ENCODE measurements at places on chromosomes 2 and 18. TPM values are rescaled to one million over a fixed set of nuclear protein-coding genes. Genes with fewer than 3 reads are reported as not detected.
A peak's percentile ranks its signal among the peaks of the same experiment; 100 is the strongest.

DNA sequence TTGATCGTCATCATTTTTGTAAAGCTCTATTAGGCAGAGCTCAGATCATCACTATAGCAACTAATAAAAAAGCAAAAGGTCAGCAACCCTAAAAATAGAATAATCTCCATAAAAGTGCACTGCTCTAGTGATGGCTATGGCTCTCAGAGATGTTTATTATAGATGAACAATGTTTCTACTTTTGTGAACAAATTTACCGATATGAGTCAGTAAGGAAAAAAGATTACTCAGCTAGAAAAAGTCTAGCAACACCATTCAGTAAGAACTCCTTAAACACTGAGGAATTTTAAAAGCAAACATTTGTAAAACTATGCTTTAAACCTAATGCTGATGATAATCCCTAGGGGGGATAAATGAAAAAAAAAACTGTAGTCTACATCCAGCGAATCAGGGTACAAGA, 69.6 kb downstream of the ACVR1C start:
- H3K27ac ChIP-seq: no peak overlapping the region
- no peak overlapping the region for H3K4me3 ChIP-seq
- H3K4me1 ChIP-seq: no peaks in the 10 kb centered on the region
- H3K27me3 ChIP-seq: no peaks in the 10 kb centered on the region
- DNase-seq: no peak

- H3K36me3 ChIP-seq: no peaks in the 10 kb centered on the region
- H3K27me3 ChIP-seq: no peaks in the 10 kb centered on the region
- no peaks in the 10 kb centered on the region for H3K4me1 ChIP-seq
- H3K27ac ChIP-seq: no peak overlapping the region
- no peak for DNase-seq
Measured at GRCh38 chr2:128424406-128425171, 105.9 kb upstream of the HS6ST1 start.

DNA sequence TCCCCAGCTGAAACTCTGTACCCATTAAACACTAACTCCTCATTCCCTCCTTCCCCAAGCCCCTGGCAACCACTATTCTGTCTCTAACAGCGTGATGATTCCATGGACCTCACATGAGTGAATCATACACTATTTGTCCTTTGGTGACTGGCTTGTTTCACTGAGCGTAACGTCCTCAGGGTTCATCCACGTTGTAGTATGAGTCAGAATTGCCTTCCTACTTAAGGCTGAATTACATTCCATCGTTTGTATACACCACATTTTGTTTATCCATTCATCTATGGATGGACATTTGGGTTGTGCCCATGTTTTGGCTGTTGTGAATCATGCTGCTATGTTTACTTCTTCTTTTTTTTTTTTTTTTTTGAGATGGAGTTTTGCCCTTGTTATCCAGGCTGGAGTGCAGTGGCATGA, 19.6 kb upstream of the CABLES1 start:
- no peak for DNase-seq
- no peak overlapping the region for H3K4me3 ChIP-seq
- no peaks in the 10 kb centered on the region for H3K36me3 ChIP-seq

GRCh38 chr2:196170606-196171247, 651 bp downstream of the STK17B start:
- H3K4me1 ChIP-seq: peaks cover 32% of the 10 kb centered on the region
- DNase-seq: no peak
- no peaks in the 10 kb centered on the region for H3K27me3 ChIP-seq
- no peaks in the 10 kb centered on the region for H3K36me3 ChIP-seq
- H3K27ac ChIP-seq: peak overlapping the region; percentile 87

PLEKHB2 gene
- total RNA-seq: 46.7 TPM

GRCh38 chr2:174577967-174578589, 19.5 kb downstream of the WIPF1 start:
- DNase-seq: no peak
- no peak overlapping the region for H3K4me3 ChIP-seq
- H3K36me3 ChIP-seq: peaks cover 14% of the 10 kb centered on the region
- H3K27ac ChIP-seq: no peak overlapping the region
- H3K4me1 ChIP-seq: peaks cover 26% of the 10 kb centered on the region

DYNAP gene
- not detected for total RNA-seq

DNA sequence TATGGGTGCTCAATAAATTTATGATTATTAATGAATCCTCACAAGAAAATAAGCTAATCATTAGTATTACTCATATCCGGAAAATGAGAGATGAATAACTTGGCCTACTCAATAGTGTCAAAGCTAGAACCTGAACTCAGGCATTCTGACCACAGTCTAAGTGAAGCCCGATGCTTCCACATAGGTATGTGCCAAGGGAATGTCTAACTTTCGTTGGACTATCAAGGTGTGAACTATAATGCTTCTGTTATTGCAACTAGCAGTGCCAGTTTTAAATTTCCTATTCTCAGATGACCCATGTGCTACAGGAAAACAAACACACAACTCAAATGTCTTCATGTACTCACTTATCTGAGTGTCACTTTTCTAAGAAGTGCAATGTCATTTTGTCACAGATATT, 1.8 kb downstream of the BARD1 start:
- no peak for DNase-seq
- peak overlapping the region; percentile 76 for H3K4me3 ChIP-seq
- peak overlapping the region; percentile 93 for H3K27ac ChIP-seq
- no peaks in the 10 kb centered on the region for H3K27me3 ChIP-seq
- H3K36me3 ChIP-seq: no peaks in the 10 kb centered on the region
- H3K4me1 ChIP-seq: peaks cover 5% of the 10 kb centered on the region

- H3K36me3 ChIP-seq: no peaks in the 10 kb centered on the region
- no peak overlapping the region for H3K27ac ChIP-seq
- no peak for DNase-seq
- no peak overlapping the region for H3K4me3 ChIP-seq
- no peaks in the 10 kb centered on the region for H3K4me1 ChIP-seq
Measured at GRCh38 chr2:7356909-7357584, 439.8 kb downstream of the RNF144A start.

DNA sequence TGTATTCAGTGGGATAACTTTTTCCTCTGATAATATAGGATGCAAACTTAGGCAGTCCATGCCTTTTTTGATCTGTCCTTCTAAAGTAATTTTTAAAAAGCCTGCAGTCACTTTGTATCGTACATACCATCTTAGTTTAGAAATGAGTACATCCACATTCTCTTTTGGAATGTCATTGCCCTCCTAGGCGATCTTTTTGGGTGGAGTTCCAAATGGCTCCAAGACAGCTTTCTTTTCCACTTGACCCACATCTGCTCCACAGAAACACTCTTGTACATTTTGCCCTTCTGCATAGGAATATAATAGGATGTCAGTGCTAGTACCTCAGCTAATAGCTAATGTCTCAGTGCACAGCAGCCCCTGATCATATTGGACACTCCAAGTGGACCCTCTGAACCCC, 21.8 kb upstream of the HTR2B start:
- no peaks in the 10 kb centered on the region for H3K27me3 ChIP-seq
- H3K4me3 ChIP-seq: no peak overlapping the region
- DNase-seq: no peak
- H3K4me1 ChIP-seq: peaks cover 8% of the 10 kb centered on the region
- no peaks in the 10 kb centered on the region for H3K36me3 ChIP-seq
- H3K27ac ChIP-seq: no peak overlapping the region

GRCh38 chr2:48397281-48397680, 132.7 kb upstream of the STON1 start:
- no peak overlapping the region for H3K4me3 ChIP-seq
- DNase-seq: no peak
- no peaks in the 10 kb centered on the region for H3K4me1 ChIP-seq
- no peaks in the 10 kb centered on the region for H3K27me3 ChIP-seq

ANKRD30BL gene
- 1.2 TPM for total RNA-seq

DNA sequence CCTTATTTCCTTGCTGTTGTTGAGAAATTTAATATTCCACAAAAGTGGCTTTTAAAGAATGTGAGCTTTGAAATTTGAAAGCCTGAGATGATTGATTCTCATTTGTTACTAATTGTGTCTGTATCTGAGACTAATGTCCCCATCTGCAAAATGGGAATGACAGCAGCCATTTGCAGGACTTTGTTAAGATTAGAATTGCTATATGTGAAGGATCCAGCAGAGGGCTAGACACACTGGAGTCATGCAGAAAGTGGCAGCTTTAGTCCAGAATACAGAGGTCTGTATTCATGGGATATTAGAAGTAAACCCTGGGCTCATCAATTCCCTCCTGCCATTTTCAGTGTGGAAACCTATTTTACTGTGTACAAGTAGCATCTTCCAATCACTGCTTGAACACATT, 296.5 kb upstream of the GYPC start:
- no peak overlapping the region for H3K4me3 ChIP-seq
- H3K27me3 ChIP-seq: no peaks in the 10 kb centered on the region
- H3K4me1 ChIP-seq: no peaks in the 10 kb centered on the region
- no peak overlapping the region for H3K27ac ChIP-seq
- no peak for DNase-seq
- H3K36me3 ChIP-seq: no peaks in the 10 kb centered on the region

- H3K4me1 ChIP-seq: peaks cover 43% of the 10 kb centered on the region
- peak; percentile 74 for DNase-seq
- peak overlapping the region; percentile 47 for H3K27ac ChIP-seq
- no peaks in the 10 kb centered on the region for H3K36me3 ChIP-seq
Measured at GRCh38 chr2:45962177-45962921, 310.9 kb downstream of the PRKCE start.

DNA sequence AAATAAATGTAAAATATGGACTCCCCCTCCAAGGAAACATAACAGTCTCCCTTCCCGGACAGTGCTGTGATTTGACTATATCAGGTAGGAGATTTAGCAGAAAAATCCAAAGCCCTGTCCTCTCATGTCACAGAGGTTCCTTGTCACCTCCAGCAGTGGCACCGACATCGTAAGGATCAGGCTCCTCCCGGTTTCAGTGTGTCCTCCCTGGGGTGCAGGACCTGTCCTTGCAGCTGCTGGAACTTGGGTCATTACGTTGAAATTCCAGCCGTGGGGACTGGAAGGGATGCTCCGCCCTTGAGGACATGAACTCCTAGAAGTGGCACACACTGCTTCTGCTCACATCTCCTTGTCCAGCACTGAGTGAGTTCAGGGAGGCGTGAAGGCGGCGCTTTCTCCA, 101.1 kb upstream of the ODC1 start:
- DNase-seq: no peak
- H3K27ac ChIP-seq: no peak overlapping the region
- H3K4me1 ChIP-seq: peaks cover 11% of the 10 kb centered on the region
- H3K4me3 ChIP-seq: no peak overlapping the region
- no peaks in the 10 kb centered on the region for H3K36me3 ChIP-seq
- H3K27me3 ChIP-seq: no peaks in the 10 kb centered on the region

DNA sequence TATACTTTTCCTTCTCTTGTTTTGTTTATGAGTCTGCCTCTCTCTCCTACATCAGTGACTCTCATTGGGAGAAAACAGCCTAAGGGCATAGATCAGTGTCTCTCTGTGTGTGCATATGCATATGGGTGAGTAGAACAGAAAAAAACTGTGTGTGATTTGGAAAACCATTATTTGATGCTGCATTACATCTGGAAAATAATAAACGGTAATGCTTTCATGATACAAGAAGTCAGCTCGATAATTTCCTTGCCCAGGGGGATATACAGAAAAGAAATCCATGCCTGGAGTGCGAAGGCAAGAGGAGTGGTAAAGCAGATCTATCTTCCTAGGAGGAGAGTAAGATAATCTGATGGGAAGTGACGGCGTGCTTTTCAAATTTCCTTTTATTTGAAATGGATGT, 221.5 kb upstream of the LYPD1 start:
- H3K27ac ChIP-seq: no peak overlapping the region
- H3K36me3 ChIP-seq: no peaks in the 10 kb centered on the region
- no peaks in the 10 kb centered on the region for H3K4me1 ChIP-seq
- no peak overlapping the region for H3K4me3 ChIP-seq
- H3K27me3 ChIP-seq: no peaks in the 10 kb centered on the region

DNA sequence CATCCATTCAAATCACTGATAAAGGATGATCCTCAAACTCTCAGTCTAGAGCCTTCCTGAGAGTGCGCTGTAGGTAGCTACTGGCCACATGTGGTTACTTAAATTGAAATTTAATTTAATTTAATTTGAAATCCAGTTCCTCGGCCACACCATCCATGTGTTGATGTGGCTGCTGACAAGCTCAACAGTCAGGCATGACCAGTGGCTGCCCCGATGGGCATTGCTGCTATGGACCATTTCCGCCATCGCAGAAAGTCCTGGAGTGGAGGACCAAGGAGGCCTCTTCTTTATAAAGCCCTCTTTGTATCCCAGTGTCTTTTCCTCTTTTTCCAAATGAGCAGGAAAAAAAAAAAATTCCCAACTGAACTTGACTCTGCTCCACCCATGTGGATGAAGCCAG, 100.6 kb downstream of the HDAC4 start:
- DNase-seq: no peak
- no peaks in the 10 kb centered on the region for H3K27me3 ChIP-seq

BMP10 gene
- not detected for total RNA-seq

GRCh38 chr2:96329456-96329855, 4.3 kb downstream of the ITPRIPL1 start:
- no peak overlapping the region for H3K4me3 ChIP-seq
- no peaks in the 10 kb centered on the region for H3K27me3 ChIP-seq
- H3K4me1 ChIP-seq: peaks cover 18% of the 10 kb centered on the region
- no peak for DNase-seq

RESP18 gene
- total RNA-seq: not detected

DNA sequence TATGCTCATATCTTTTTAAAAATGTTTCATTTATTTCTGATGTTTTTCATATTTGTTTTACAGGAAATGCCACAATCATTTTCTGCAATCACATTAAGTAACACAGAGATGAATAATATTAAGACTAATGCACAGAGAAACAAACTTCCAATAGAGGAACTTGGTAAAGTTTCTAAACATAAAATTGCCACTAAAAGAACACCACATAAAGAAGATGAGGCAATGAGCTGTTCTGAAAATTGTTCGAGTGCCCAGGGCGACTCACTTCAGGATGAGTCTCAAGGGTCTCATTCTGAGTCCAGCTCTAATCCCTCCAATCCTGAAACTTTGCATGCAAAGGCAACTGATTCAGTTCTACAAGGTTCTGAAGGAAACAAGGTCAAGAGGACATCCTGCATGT, 70.4 kb downstream of the APLF start:
- H3K36me3 ChIP-seq: no peaks in the 10 kb centered on the region
- H3K4me3 ChIP-seq: no peak overlapping the region
- DNase-seq: no peak
- H3K27ac ChIP-seq: no peak overlapping the region
- H3K4me1 ChIP-seq: no peaks in the 10 kb centered on the region

- no peak overlapping the region for H3K4me3 ChIP-seq
- H3K4me1 ChIP-seq: peaks cover 13% of the 10 kb centered on the region
- H3K27ac ChIP-seq: no peak overlapping the region
- DNase-seq: no peak
Measured at GRCh38 chr2:101325425-101325824, 16.9 kb upstream of the RNF149 start.

LYPD6 gene
- 0.25 TPM for total RNA-seq
